ENCODE measurements at places on chromosomes 2 and 18. TPM values are rescaled to one million over a fixed set of nuclear protein-coding genes. Genes with fewer than 3 reads are reported as not detected.

GRCh38 chr2:42125841-42126594 lies 43.1 kb upstream of the EML4 start:
- H3K27ac ChIP-seq: no peak overlapping the region
- DNase-seq: no peak
- no peak overlapping the region for H3K4me3 ChIP-seq
- no peaks in the 10 kb centered on the region for H3K36me3 ChIP-seq

GRCh38 chr2:166653185-166653813 lies 159.2 kb upstream of the SCN7A start:
- H3K27ac ChIP-seq: no peak overlapping the region
- no peak overlapping the region for H3K4me3 ChIP-seq
- DNase-seq: no peak
- H3K36me3 ChIP-seq: no peaks in the 10 kb centered on the region

DNA sequence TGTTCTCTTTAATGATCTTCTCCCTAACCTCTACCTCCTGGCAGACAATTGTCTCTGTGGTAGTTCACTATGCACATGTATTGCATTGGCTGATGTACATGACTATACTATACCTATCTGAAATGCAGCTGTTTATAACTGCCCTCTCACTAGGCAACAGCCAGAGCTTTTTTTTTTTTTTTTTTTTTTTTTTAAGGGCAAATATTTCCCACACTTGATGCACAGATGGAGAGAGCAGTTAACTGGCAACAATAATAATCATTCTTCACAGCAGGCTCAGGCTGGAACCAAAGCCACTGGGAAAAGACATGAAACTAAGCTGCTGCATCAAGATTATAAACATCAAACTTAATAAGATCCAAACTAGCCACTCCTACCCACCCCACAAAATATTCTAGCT lies 707.7 kb downstream of the LRP1B start:
- DNase-seq: no peak
- no peaks in the 10 kb centered on the region for H3K27me3 ChIP-seq
- no peak overlapping the region for H3K4me3 ChIP-seq
- H3K4me1 ChIP-seq: no peaks in the 10 kb centered on the region
- H3K27ac ChIP-seq: no peak overlapping the region

- no peaks in the 10 kb centered on the region for H3K4me1 ChIP-seq
- no peak for DNase-seq
- no peak overlapping the region for H3K4me3 ChIP-seq
These were observed 132.8 kb upstream of the IL1R2 start for GRCh38 chr2:101858910-101859309.

DNA sequence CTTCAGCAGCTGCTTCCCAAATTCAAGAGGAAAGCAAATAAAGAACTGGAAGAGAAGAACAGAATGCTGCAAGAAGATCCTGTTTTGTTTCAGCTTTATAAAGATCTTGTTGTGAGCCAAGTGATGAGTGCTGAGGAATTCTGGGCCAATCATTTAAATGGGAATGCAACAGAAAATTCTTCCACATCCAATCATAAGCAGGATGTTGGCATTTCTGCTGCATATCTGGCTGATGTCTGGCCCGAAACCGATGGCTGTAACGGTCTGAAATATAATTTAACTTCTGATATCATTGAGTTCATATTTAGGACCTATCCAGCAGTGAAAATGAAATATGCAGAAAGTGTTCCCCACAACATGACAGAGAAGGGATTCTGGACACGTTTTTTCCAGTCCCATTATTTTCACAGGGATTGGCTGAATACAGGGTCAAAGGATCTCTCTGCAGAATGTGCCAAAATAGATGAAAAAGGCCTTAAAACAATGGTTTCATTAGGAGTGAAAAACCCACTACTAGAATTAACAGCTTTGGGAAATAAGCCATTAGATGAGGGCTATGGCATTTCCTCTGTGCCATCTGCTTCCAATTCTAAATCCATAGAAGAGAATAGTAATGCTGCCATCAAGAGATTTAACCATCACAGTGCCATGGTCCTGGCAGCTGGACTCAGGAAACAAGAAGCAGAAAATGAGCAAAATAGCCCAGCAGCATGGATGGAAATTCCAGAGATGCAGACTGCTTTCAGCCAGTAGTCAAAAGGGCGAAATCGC lies 175.6 kb downstream of the MC4R start:
- no peak for DNase-seq
- H3K4me3 ChIP-seq: no peak overlapping the region
- no peaks in the 10 kb centered on the region for H3K27me3 ChIP-seq
- H3K4me1 ChIP-seq: no peaks in the 10 kb centered on the region

- DNase-seq: no peak
- no peak overlapping the region for H3K27ac ChIP-seq
- H3K4me3 ChIP-seq: no peak overlapping the region
- H3K36me3 ChIP-seq: no peaks in the 10 kb centered on the region
These were observed 30.8 kb downstream of the COBLL1 start for GRCh38 chr2:164810843-164811242.

DNA sequence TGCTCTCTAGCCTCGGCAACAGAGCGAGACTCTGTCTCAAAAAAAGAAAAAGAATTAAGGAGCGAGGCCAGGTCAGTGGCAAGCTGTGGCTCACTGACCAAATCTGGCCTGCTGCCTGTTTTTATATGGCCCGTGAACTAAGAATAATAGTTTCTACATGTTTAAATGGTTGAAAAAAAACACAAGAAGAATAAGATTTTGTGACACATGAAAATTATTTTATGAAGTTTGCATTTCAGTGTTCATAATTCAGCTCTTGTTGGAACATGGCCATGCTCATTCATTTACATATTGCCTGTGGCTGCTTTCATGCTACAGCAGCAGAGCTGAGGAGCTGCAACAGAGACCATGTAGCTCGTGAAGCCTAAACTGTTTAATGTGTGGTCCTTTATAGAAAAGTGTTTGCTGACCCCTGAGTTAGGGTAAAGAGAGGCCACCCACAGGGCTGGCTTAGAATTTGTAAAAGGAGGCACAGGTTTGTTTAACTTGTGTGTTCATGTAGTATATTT lies 59.5 kb downstream of the MFSD6 start:
- no peaks in the 10 kb centered on the region for H3K36me3 ChIP-seq
- peaks cover 34% of the 10 kb centered on the region for H3K4me1 ChIP-seq
- DNase-seq: peak; percentile 44
- no peak overlapping the region for H3K4me3 ChIP-seq

GRCh38 chr18:23380001-23380550 lies 73.0 kb upstream of the RIOK3 start:
- H3K4me1 ChIP-seq: peaks cover 14% of the 10 kb centered on the region
- no peak overlapping the region for H3K4me3 ChIP-seq
- no peaks in the 10 kb centered on the region for H3K36me3 ChIP-seq
- no peaks in the 10 kb centered on the region for H3K27me3 ChIP-seq

- H3K4me1 ChIP-seq: peaks cover 14% of the 10 kb centered on the region
- H3K36me3 ChIP-seq: no peaks in the 10 kb centered on the region
- peak overlapping the region; percentile 24 for H3K4me3 ChIP-seq
- peaks cover 18% of the 10 kb centered on the region for H3K27me3 ChIP-seq
- H3K27ac ChIP-seq: no peak overlapping the region
These were observed 5.9 kb downstream of the SP9 start for GRCh38 chr2:174340400-174341292.

DNA sequence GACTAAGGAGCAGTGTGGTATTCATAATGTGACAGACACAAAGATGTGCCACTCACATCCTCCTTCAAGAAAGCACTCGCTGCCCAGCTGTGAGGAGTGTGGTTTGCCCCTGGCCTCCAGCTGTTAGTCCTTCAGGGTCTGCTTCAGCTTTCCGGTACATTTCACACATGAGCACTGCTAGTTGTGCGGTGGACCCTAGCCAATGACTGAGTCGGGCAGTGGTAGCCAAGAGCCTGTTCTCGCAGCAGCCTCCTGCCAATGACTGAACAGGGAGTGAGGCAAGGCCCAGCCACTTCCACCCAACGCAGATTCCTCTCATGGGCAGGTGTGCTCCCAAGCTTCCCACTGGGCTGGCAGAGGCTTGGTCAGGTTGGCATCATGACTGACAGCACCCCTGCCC lies 254.3 kb downstream of the RBM43 start:
- H3K27me3 ChIP-seq: no peaks in the 10 kb centered on the region
- no peak overlapping the region for H3K4me3 ChIP-seq
- no peaks in the 10 kb centered on the region for H3K36me3 ChIP-seq
- H3K27ac ChIP-seq: no peak overlapping the region
- DNase-seq: no peak
- H3K4me1 ChIP-seq: no peaks in the 10 kb centered on the region

- no peak overlapping the region for H3K27ac ChIP-seq
- no peak overlapping the region for H3K4me3 ChIP-seq
- no peaks in the 10 kb centered on the region for H3K27me3 ChIP-seq
- DNase-seq: no peak
These were observed 74.5 kb upstream of the NCKAP5 start for GRCh38 chr2:133642791-133643191.

GRCh38 chr2:71852141-71852711 lies 295.4 kb downstream of the CYP26B1 start:
- H3K27ac ChIP-seq: no peak overlapping the region
- H3K4me1 ChIP-seq: peaks cover 32% of the 10 kb centered on the region
- peak; percentile 33 for DNase-seq

DNA sequence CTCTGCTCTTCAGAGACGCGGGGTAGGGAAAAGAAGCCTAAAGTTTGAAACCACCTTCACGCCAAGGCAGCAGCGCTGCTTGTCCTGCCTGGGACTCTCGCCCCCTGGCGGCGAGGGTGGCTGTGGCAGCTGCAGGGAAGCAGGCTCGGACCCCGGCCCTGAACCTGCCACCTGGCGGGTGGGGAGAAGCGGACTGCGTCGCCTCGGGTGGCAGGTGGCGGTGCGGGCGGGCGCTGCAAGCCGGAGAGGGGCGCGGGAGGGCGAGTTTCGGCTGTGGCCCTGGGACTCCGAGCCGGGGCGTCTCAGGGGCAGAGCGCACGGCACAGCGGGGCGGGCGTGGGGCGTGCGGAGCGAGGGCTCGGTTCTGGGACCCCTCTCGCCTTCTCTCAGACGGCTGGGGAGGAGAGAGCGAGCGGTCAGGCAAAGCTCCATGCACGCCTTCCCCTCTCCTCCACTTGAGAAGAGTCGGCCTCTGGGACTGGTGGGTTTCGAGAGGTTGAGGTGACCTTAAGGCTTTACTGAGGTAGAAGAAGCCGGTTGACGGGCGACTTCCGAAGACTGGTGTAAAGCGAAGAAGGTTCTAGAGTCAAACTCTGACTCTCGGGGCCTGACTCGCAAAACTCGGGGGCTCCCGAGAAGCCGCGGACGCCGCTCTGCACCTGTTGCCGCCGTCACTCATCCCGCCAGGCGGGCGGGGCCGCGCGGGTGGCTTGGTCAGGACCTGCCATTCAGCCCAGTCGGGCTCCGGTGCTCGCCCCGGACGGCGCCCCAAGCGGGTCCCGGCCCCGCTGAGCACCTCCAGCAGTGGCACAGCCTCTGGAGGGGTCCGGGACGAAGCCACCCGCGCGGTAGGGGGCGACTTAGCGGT lies 1.1 kb upstream of the BOLL start:
- no peaks in the 10 kb centered on the region for H3K4me1 ChIP-seq
- H3K36me3 ChIP-seq: no peaks in the 10 kb centered on the region
- H3K4me3 ChIP-seq: peak overlapping the region; percentile 50
- DNase-seq: peak; percentile 55
- peak overlapping the region; percentile 27 for H3K27ac ChIP-seq

SIX2 gene
- 1.1 TPM for total RNA-seq

APCDD1 gene
- total RNA-seq: 10.8 TPM

GKN2 gene
- total RNA-seq: not detected

DYSF gene
- total RNA-seq: 8.9 TPM

FSIP2 gene
- 31.8 TPM for total RNA-seq
